Activated T-helper 1 cell treated with anti-CD3 and anti-CD28 coated beads, Interleukin-2, amount 50 U/mL, for 16 hours (primary cell): ENCODE measurements at places on chromosomes 12 and 14.

DNA sequence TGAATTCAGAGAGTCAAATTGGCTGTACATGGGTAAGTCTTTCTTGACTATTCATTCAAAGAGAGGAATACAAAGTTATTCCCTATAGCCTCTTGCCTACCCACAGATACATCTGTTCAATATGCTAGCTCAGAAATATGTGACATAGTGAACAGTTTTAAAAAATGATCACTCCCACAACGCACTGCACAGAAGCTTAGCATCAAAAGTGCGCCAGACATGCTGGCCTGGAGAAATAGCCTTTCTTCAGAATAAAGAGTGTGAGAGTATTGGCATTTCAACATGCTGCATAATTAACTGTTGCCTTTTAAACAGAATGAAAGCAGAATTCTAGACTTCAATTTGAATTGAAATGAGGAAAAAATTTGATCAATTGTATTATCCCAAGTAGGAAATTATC, 27.0 kb downstream of the GPR19 start:
- no peak for DNase-seq

DNA sequence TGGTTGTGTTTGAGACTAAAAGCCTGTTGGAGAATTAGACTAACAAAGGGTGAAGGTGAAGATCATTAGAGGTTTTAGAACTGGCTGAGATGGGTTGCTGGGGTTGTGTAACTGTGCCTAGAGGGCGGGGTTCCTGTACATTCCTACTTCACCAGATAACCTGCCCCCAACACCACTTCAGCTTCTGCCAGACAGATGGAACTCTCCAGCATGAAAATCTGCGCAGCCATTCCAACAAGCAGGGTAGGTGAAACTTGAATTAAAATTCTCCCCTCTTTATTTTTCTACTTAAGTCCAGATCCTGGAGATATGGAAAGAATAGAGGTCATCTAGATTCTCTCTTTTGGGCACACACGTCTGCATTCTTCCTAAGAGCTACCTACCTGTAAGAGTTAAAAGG, 6.0 kb downstream of the FOXG1 start:
- no peak for DNase-seq

DNA sequence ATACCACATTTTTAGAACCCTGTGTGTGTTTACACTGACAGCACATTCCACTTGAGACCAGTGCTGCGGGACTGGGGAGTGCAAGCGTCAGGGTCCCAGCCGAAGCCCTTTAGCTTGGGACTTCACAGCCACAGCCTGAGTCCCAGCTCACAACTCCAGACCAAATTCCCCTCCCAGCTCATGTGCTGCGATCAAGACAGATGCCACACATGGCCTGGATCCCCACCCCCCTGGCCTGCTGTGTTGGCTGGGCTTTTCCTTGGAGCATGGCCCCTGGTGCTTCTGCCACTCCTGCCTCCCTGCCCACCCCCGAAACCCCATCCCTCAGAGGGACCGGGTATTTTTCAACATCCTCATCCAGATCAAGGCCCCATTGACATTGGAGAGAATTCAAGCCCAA, 63.7 kb downstream of the WDR20 start:
- no peak for DNase-seq

- DNase-seq, result no peak
These were observed 545 bp downstream of the PPFIA2 start for GRCh38 chr12:81758421-81759189.

- no peak for DNase-seq
These were observed 1.7 kb downstream of the ANGEL1 start for GRCh38 chr14:76810953-76811400.

DNA sequence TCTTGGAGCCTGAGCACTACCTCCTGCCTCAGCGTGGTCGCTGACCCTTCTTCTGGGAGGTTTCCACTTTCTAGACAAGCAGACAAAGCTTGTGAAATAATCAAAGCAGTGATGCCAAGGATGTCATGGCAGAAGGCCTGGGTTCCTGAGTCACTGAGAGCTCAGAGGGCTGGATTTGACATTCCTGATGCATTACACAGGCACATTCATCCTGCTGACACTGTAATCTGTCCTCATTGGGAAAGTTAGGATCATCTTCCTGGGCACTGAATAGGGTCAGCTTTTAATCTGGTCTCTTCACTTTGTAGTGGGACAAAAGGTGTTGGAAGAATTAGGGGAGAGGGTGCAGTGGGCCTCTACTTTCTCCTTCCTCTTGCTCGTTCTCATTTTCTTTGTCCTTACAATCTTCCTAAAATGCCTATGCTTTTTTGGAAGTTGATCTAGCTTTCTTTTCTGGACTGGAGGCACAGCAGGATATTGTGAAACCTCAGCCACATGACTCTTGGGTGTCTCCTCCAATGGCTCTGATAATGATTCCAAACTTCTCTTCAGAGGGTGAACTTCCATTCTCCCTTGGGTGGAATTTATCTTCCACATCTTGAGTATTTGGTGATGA, 29.6 kb downstream of the EEA1 start:
- no peak for DNase-seq

- DNase-seq, result no peak
These were observed 43.9 kb upstream of the PCED1B start for GRCh38 chr12:47035484-47035883.

GRCh38 chr12:113797535-113797868, 168.6 kb downstream of the RBM19 start:
- DNase-seq, result no peak

- no peak for DNase-seq
These were observed at the start of gene NKX2-8 for GRCh38 chr14:36582011-36582873. Gene NKX2-8, minus strand, starts transcription at chr14:36582614. Its CDS starts 225 bp downstream, at chr14:36582389.
